ENCODE measurements at places on chromosomes 1 and 21. TPM values are rescaled to one million over a fixed set of nuclear protein-coding genes. Genes with fewer than 3 reads are reported as not detected.

The TAS1R1 gene
- total RNA-seq = not detected

The UTP11 gene
- 58.3 TPM for total RNA-seq

GRCh38 chr21:33452362-33452761 is 27.4 kb downstream of the TMEM50B start:
- no peak for DNase-seq

GRCh38 chr1:208511242-208511860 is 267.2 kb upstream of the PLXNA2 start:
- no peak for DNase-seq

DNA sequence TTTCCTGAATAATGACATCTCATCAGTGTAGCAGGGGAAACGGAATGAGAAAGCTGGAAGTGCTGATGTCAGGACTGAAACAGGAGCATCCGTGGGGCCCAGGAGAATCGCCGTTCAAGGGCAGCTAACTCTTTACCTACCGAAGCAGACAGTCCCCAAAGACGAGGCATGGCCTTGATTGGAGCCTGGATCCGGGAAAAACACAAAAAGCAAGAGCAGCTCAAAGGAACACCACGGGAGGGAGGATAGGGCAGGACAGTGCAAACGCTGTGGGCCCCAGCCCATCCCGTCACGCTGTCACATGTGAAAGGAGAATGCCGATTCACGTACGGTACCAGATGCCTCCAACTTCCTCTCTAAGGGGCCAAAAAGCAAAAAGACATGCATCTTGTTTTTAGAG is 34.9 kb downstream of the WNT9A start:
- DNase-seq = no peak

- no peak for DNase-seq
These were observed 54.9 kb upstream of the AJAP1 start for GRCh38 chr1:4599521-4599920.

GRCh38 chr1:55445416-55445815 is 230.3 kb upstream of the USP24 start:
- DNase-seq = no peak

GRCh38 chr1:197837911-197838310 is 62.6 kb upstream of the DENND1B start:
- DNase-seq = peak; percentile 17

GRCh38 chr1:163074716-163075284 is 5.6 kb downstream of the RGS4 start:
- DNase-seq = no peak

- no peak for DNase-seq
These were observed 179.9 kb downstream of the DENND1B start for GRCh38 chr1:197595304-197595904.
